ENCODE measurements at places on chromosomes 5 and 9.

- DNase-seq, result no peak
Observed at GRCh38 chr5:111781200-111781599, 24.2 kb upstream of the NREP start.

DNA sequence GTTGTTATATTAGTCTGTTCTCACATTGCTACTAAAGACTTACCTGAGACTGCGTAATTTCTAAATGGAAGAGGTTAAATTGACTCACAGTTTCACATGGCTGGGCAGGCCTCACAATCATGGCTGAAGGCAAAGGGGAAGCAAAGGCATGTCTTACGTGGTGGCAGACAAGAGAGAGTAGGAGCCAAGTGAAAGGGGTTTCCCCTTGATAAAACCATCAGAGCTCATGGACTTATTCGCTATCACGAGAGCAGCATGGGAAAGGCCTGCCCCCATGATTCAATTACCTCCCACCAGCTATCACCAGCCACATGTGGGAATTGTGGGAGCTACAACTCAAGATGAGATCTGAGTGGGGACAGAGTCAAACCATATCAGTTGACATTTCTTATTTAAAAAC is 374.5 kb upstream of the RORB start:
- no peak for DNase-seq

- DNase-seq, result no peak
Observed at GRCh38 chr5:156359476-156359875, 32.5 kb downstream of the SGCD start.

- no peak for DNase-seq
Observed at GRCh38 chr9:19699756-19700155, 89.1 kb downstream of the SLC24A2 start.

- no peak for DNase-seq
Observed at GRCh38 chr9:116937361-116937760, 250.3 kb downstream of the TRIM32 start.
